GM04503 (cell line): ENCODE measurements at places on chromosomes 11 and 22.

DNA sequence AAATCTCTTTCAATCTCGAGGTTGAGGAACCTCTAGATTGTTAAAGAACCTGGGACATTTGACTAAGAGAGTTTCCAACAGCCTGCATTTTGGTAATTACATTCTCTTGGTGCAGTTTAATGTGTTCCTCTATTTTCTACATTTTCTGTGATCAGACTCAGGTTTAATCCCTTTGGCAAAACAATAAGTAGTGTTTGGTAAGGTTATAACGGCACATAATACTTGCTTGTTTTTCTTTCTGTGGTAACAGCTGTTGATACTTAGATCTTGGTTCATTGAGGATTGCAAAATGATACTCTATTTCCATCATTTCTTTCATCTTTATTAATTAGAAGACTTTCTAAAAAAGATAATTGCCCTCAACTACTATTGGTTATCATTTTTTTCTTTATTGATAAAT, 271.3 kb downstream of the SBF2 start:
- DNase-seq: peak; percentile 32

GRCh38 chr11:65262381-65262680, 569 bp downstream of the POLA2 start:
- DNase-seq: no peak

GRCh38 chr11:69817265-69818230, 1.7 kb downstream of the FGF3 start:
- no peak for DNase-seq

- no peak for DNase-seq
Measured at GRCh38 chr11:125370561-125371389, 125.3 kb downstream of the FEZ1 start.

GRCh38 chr22:28874061-28874460, 9.3 kb upstream of the ZNRF3 start:
- no peak for DNase-seq

- no peak for DNase-seq
Measured at GRCh38 chr22:33757802-33758483, 162.3 kb downstream of the LARGE1 start.

- DNase-seq: no peak
Measured at GRCh38 chr11:30059172-30059815, 42.5 kb upstream of the KCNA4 start.

GRCh38 chr22:17379944-17380343, 10.7 kb downstream of the CECR2 start:
- DNase-seq: no peak

DNA sequence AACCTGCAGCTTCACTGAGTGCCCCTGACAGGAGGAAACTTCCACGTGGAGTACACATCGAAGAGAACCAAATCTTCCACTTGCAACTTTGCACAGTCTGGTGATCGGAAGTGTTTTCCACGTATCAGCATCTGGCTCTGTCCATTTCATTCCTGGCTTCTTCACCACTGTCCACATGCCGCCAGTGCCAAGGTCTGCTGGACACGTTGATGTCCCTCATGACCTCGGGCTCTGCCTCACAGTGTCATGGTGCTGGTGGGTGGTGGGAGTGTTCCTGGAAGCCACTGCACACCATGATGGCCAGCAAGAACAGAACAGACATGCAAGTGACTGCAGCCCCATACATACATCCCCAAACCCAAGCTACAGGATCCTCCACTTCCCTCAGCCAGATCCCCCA, 48.4 kb downstream of the WNT11 start:
- DNase-seq: no peak

GRCh38 chr22:33302049-33302545, 243.9 kb upstream of the SYN3 start:
- DNase-seq: no peak

DNA sequence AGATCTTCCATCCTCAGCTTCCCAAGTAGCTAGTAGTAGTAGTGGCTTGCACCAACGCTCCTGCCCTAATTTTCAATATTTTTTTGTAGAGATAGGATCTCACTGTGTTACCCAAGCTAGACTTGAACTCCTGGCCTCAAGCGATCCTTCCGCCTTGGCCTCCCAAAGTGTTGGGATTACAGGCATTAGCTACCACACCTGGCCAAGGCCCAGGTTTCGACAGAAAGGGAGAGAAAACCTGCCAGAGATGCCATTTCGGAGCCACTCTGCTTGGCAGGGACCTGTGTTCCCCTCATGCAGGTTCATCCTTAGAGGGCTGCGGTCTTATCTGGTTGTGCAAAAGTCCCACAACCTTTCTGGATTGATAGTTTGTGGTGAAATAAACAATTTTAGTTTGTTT, 41.4 kb downstream of the FAM83F start:
- no peak for DNase-seq

GRCh38 chr11:68224606-68225005, 11.5 kb upstream of the KMT5B start:
- no peak for DNase-seq

DNA sequence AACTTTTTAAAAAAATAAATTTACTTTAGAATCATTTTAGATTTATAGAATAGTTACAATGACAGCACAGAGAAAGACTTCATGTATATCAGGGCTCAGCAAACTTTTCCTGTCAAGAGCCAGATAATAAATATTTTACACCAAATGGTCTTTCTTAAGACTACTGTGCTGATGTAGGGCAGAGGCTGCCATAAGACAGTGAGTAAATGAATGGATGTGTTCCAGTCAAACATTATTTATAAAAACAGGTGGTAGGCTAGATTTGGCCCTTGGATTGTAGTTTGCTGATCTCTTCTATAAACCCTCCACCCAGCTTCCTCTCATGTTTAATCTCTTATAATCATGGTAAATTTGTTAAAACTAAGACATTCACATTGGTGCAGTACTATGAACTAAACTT, 33.0 kb downstream of the CECR2 start:
- DNase-seq: no peak
